A549 treated with RU486 at 1 μM for 4 hours (cell line): ENCODE measurements at places on chromosomes 12 and 14. TPM values are rescaled to one million over a fixed set of nuclear protein-coding genes. Genes with fewer than 3 reads are reported as not detected.

Gene KRT77
- total RNA-seq, result not detected in 5 replicates

Gene TM7SF3
- 59.3 to 79.8 TPM (median 73.3 TPM) in 5 replicates for total RNA-seq

Gene STON2
- 0.79 to 1.1 TPM (median 0.90 TPM) in 5 replicates for total RNA-seq

Gene NFE2
- 0.07 to 0.32 TPM (median 0.13 TPM) in 3 of 5 replicates, not detected in the others for total RNA-seq

Gene SMIM10L1
- 6.6 to 9.2 TPM (median 8.7 TPM) in 5 replicates for total RNA-seq

Gene TTC9
- 1.9 to 2.3 TPM (median 2.1 TPM) in 5 replicates for total RNA-seq

Gene AMDHD1
- 1.8 to 2.6 TPM (median 1.9 TPM) in 5 replicates for total RNA-seq

Gene LTA4H
- 84.8 to 114 TPM (median 99.6 TPM) in 5 replicates for total RNA-seq

Gene VWF
- 0.06 to 0.42 TPM (median 0.15 TPM) in 5 replicates for total RNA-seq

Gene KRT79
- 0.21 TPM in 2 of 5 replicates, not detected in the others for total RNA-seq

Gene PTCSC3
- total RNA-seq, result not detected in 5 replicates

Gene PPP1R3E
- total RNA-seq, result 3.5 to 6.1 TPM (median 4.6 TPM) in 5 replicates

Gene HOXC6
- total RNA-seq, result 4.2 to 5.4 TPM (median 4.5 TPM) in 5 replicates

Gene ANKRD33
- 0.14 to 0.24 TPM in 2 of 5 replicates, not detected in the others for total RNA-seq

Gene RAB21
- total RNA-seq, result 28.9 to 56.1 TPM (median 42.4 TPM) in 5 replicates
